Thyroid gland (tissue), 4 donors: ENCODE measurements at places on chromosomes 11 and 22. TPM values are rescaled to one million over a fixed set of nuclear protein-coding genes. Genes with fewer than 3 reads are reported as not detected.

Gene FOLH1
- total RNA-seq, result 0.29 TPM

Gene NXPE2
- total RNA-seq, result not detected

Gene EXPH5
- total RNA-seq, result 6.2 TPM

Gene LRRC32
- total RNA-seq, result 15.6 TPM

Gene POU2AF2
- not detected for total RNA-seq

Gene OR51B5
- total RNA-seq, result 1.2 TPM

Gene SCGB1A1
- total RNA-seq, result not detected

Gene MPEG1
- total RNA-seq, result 5.8 TPM

DNA sequence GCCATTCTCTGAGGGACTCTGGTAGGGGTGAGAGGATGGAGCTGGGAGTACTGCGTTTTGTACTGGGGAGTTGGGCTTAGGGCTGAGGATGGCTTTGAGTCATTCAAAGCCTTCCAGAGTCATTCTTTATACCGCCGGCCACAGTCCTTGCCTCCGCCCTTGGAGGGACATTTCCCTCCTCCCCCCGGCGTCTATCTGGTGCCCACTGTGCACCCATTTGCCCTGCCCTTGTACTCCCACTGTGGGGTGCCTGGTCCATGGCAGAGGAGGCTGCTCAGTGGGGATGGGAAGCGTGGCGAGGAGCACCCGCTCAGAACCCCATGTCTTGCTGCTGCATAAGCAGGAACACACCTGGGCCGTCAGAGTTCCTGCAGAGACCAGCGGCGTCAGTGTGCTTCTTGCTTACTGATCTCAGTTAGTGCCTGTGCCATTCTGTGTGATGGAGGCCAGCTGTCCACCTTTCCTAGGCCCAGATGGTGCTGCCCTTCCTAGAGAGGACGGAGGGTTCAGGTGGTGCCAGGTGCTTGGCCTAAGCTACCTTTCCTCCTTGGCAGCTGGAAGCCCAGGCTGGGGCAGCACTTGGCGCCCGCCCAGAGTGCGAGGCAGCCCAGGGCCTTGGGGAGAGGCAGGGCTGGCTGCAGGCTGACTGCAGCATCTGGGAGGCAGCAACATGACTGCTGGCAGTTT, 23.3 kb upstream of the TMEM191C start:
- no peak for DNase-seq

- peak; percentile 30 for DNase-seq
Observed at GRCh38 chr11:119315131-119316015, 1.6 kb downstream of the MCAM start.

GRCh38 chr11:93519179-93519578, 24.0 kb downstream of the SMCO4 start:
- DNase-seq, result no peak

- DNase-seq, result no peak
Observed at GRCh38 chr11:61630089-61630488, 49.2 kb upstream of the SYT7 start.
